Left lobe of liver (tissue), 2 donors: ENCODE measurements at places on chromosomes 3 and 15. TPM values are rescaled to one million over a fixed set of nuclear protein-coding genes. Genes with fewer than 3 reads are reported as not detected.

GRCh38 chr15:91939403-91939831, 85.9 kb downstream of the SLCO3A1 start:
- no peak for DNase-seq

Gene RBP2
- not detected for total RNA-seq

DNA sequence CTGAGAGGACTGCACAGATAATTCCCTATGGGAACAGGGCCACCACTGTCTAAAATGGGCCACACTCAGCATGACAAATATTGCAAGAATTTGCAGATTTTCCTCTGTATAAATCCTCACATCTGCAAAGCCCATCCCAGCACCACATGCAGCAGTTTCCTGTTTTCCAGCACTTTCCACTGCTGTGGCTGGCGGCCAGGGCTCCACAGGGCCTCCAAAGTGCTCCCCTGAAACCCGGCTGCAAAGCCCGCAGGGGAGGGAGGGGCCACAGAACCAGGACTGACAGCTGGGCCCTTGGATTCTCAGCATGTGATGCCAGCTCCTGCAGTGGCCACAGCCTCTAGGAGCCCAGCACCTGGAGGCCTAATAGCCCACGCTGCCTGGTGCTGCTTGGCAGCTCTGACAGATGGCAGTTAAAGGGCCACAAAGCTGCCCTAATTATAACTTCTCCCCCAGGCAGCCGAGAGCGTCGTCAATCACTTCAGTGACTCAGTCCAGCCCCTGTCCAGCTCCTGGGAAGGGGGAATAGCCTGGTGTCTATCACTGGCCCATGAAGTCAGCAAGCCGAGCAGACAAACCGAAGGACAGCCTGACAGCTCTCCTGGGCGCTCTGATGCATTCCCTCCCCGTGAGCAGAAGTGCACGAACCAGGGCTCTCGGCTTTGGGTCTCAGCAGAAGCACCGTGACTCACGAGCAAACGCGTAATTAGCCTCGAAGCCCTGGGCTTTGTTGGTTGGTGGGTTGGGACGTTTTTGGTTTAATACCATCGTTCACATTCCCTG, 4.7 kb downstream of the LRRC15 start:
- no peak for DNase-seq

DNA sequence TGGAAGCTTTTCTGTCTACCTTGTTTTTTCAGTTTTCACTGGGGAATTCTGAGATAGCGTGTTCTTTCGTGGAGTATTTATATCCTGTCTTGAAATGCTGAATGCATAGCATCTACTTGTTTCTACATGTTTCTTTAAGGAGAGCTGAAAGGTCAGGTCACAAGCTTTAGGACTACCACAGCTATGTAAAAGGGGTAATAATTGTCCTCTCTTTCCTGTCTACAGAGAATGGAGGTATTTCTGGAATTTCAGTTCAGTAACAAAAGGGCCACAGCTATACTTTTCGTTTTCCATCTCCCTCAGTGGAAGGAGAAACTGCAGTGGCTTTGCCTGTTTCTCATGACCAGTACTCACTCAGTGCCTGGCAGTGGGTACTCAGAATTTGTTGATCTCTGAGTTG, 4.7 kb downstream of the INAFM2 start:
- DNase-seq = no peak

Gene LMAN1L
- total RNA-seq = not detected

- no peak for DNase-seq
Measured at GRCh38 chr15:34241376-34242330, 16.8 kb downstream of the EMC4 start.

- no peak for DNase-seq
Measured at GRCh38 chr3:4845882-4846281, 133.4 kb upstream of the BHLHE40 start.

Gene ARGFX
- not detected for total RNA-seq

GRCh38 chr3:175238801-175239200, 379.7 kb downstream of the NAALADL2 start:
- DNase-seq = no peak

Gene FGF7
- 0.30 TPM for total RNA-seq

GRCh38 chr3:46930945-46931403, 45.6 kb downstream of the CCDC12 start:
- DNase-seq = no peak

DNA sequence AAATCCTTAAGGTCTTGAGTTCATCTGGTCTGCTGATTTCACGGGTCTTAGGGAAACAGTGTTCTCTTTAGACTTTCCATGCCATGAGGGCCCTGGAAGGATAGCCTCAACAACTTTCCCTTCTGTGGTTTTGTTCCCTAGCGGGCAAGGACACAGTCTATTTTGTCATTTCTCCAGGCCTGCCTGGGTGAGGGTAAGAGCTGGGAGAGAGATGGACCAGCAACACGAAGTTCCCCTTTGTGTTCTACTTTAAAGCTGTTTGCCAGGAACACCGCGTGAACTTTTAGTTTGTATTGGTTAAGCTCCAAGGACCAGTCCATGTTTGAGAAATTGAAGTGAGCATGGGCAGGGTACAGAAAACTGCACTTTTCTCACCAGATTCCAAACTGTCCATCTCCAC, 20.9 kb downstream of the ST3GAL6 start:
- DNase-seq = peak; percentile 87

Gene KLHL6
- 0.65 TPM for total RNA-seq

DNA sequence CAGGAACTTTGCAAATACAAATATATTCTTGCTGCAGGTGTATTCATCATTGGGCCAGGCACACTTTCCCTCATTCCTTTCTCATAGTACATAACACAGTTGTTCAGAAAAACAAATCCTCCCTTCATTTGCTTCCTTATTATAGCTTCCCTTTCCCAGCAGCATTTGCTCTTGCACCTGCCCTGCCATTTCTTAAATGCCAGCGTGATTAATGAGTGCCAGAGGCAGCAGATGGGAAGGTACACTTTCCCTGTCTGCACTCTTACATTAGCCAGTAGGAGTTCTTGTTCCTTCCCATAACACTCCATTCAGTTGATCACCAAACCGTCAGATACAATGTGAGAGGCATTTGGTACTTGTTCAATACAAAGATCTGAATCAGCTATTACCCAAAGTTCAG, 128.5 kb upstream of the GAP43 start:
- DNase-seq = no peak

Gene SNTN
- total RNA-seq = not detected

- DNase-seq = no peak
Measured at GRCh38 chr3:109187390-109187789, 50.9 kb downstream of the C3orf85 start.

Gene FAM107A
- total RNA-seq = 0.88 TPM

GRCh38 chr3:78937475-78937874, 830.3 kb downstream of the ROBO1 start:
- no peak for DNase-seq

DNA sequence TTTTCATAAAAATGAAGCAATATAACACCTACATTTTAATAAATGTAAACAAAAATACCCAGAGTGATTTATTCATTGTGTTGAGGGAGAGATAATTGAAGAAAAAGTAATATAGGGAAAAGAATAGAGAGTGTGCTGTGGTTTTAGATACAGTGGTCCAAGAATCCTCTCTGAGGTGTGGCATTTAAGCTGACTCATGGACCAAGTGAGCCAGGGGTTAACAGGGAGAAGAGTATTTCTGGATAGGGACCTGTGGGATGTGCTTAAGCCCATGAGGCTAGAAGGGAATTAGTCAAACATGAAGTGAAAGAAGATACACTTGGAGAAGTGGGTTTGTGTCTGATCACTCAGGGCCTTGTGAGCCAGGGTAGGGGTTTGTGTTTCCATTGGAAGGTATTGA, 680.7 kb upstream of the GRM7 start:
- no peak for DNase-seq

DNA sequence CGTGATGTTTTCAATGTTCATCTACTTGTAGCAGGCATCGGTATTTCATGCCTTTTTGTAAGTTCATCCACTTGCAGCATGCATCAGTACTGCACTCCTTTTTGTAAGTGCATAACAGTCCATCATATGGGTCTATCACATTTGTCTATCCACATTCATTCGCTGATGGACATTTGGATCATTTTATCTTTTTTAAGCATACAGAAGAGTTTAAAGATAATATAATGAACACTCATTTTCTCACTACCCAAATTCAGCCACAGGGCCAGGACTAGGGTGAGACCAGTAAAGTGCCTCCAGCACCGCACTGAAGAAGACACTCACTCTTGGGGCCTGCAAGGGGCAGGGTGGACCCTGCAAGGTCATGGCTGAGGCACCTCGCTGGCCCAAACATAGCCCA, 309.6 kb downstream of the UACA start:
- DNase-seq = no peak

- DNase-seq = no peak
Measured at GRCh38 chr3:59877263-59878037, 827.6 kb upstream of the CFAP20DC start.

Gene MOBP
- not detected for total RNA-seq

Gene TLR9
- total RNA-seq = not detected

- no peak for DNase-seq
Measured at GRCh38 chr3:34957677-34958076, 681.6 kb upstream of the ARPP21 start.

GRCh38 chr3:71112576-71112975, 471.0 kb downstream of the FOXP1 start:
- no peak for DNase-seq

- DNase-seq = peak; percentile 68
Measured at GRCh38 chr3:151210676-151211381, 7.8 kb upstream of the GPR171 start.

DNA sequence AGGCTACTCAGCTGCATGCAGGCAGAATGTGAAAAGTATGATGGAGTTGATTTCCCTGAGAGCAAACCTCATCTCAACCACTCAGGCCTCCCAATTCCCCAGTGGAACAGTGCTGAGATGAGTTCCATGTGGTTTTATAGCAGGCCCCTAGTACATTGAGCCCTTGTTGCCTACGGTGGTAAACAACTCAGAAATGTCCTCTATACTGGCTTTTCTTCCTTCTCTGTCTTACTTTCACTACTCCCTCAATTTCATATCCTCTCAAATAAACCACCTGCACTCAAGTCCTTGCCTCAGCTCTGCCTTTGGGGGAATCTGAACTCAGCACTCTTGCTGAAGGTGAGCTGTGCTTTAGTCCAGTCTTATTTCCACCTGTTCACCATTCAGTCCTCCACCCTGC, 399.9 kb downstream of the PDCD6IP start:
- DNase-seq = no peak

Gene XCR1
- not detected for total RNA-seq

DNA sequence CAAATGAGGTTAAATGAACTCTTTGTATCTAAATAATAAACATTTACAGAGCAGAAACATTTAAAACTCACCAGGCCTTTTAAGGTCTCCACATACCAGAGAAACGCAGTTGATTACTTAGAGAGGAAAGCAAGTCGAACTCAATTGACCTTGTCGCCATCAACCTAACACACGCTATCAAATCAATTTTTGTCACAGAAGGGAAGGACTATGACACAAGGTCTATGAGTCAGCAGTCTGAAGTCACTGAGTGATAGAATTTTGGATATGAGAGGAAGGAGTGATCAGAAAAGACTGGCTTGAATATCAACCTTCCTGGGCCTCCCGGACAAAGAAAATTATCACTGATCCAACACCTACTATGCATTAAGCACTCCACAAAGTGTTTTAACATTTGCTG, 514.4 kb upstream of the ZNF385D start:
- DNase-seq = no peak

DNA sequence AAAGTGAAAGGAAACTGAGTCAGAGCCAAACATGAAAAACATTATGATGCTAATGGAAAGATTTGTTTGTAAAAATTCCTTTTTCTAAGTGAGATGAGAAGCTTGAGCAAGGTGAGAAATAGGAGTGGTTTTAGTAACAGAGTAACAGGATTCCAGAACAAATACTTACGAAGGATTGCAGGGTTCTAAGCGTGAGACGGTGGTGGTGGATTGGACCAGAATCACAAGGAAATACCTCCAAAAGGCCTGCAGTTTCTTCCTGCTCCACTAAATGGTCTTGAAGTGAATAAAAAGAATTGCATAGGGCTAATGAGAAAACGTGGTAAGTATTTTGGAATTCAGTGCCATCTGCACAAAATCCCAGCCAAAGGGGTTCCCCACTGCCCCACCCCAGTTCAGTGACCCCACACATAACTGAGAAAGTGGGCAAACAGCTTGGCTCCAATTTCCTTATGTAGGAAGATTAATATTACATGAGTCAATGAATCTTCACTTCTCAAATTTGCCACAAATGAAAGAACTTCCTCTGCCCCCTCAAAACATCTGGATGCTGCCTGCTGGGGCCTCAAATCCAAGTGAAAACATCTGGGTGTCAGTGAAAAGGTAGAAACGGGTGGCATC, 283.8 kb upstream of the NR2F2 start:
- DNase-seq = no peak

- no peak for DNase-seq
Measured at GRCh38 chr15:29838352-29839010, 16.2 kb upstream of the TJP1 start.

DNA sequence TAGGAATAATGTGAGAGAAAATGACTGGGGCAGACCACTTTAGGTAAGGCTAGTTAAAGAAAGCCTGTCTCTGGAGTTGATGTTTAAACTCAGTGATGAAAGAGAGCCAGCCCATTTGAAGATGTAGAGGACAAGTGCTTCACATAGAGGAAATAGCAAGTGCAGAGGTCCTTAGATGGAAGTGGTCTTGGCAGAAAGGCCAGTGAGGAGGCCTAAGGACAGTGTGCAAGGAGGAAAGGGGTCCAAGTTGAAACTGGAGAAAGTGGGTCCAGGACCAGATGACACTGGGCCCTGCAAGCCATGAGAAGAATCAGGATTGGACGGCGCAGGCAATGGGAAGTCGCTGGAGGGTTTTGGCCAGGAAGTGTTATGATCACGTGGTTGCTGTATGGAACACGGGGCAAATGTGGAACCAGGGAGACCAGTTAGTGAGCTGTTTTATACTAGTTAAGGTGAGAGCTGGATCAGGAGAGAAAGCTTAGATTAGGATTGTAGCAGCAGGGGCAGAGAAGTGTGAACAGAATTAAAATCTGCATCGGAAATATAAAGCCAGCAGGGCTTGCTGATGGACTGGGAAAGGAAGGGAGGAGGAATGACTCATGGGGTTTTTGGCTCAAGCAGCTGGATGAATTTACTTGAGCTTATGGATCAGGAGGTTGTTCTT, 48.0 kb upstream of the SCAANT1 start:
- no peak for DNase-seq

DNA sequence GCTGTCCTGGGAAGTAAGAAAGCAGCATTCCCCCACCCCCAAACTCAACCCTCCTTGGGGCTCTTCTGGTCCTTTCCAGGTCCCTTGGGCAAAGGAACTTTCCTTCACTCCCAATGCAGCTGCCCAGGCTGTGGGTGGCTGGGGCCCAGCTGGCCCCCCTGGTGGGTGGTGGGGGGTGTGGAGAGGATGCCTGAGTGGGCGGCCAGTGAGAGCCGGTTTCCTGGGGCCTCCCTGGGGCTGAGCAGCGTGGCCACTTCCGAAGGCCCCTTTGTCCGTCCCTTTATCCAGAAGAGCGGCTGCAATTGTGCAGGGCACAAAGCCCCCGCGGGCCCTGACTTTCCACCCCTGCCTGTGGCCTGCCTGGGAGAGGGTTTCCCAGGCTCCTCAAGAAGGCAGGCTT, 61.0 kb downstream of the RHCG start:
- no peak for DNase-seq

DNA sequence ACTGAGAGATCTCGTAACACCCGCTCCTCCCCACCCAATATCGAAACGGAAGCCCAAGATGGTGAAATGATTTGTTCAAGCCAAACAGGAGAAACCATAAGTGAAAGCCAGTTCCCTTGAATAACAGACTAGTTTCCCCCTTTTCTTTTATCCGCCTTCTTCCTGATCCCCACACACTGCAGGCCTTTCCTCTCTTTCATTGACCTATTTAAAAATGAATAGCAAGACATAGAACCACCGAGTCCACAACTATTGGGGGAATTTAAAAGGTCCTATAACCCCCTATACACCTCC, 382 bp upstream of the COX17 start:
- DNase-seq = no peak

Gene CCR3
- not detected for total RNA-seq
